ENCODE measurements at places on chromosomes 4 and X.

DNA sequence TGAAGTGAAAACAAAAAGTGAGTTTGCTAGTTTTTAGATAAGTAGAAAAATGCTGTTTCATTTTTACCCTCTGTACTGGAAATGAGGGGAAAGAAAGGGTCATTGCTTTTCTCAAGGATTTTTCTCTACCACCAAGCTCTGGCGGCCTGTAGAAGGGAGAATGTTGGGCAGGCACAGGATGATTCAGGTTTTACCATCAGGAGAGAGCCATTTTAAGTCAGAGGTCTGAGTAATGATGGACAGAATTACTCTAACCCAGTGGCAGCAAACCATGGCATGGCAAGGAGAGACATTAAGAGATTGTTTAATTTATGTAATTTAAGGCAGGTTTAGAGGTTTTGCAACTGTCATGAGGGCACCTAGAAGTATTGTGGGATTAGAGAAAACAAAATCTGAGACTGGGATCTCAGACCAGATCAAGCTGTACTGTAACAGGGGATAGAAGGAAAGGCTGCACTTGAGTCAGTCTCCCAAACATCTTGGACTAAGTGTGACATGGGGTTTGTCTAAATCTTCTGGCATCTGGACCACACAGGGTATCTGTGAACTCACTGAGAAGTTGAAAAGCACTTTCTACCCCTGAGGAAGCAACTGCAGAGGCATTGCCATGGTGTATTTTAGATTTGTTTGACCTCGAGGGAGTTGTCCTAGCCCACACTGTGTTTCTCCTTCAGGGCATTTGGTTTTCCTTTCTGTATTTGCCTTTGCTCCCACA is 81.6 kb downstream of the BANK1 start:
- DNase-seq, result no peak

DNA sequence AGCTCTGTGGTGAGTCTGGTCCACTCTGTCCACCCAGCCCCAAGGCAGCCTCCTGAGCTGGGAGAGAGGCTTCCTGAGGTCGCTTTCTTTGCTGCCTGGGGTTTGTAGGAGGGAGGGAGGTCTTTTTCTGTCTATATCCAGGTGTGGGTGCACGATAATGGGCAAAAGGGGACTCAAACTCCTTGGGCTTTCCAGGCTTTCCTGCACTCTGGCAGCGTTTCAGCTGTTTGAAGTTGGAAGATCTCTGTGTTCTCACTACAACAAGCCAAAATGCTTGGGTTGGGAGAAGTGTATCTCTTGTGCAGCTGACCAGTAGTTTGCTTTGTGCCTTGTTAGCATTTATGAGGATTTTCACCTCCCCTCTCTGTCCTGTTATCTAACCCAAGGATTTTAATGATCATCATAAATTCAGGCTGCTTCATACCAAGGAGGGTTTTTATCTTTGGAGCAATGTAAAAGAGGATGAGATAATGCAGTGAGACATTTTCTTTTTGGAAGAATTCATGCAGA is 126.3 kb downstream of the REPS2 start:
- no peak for DNase-seq

DNA sequence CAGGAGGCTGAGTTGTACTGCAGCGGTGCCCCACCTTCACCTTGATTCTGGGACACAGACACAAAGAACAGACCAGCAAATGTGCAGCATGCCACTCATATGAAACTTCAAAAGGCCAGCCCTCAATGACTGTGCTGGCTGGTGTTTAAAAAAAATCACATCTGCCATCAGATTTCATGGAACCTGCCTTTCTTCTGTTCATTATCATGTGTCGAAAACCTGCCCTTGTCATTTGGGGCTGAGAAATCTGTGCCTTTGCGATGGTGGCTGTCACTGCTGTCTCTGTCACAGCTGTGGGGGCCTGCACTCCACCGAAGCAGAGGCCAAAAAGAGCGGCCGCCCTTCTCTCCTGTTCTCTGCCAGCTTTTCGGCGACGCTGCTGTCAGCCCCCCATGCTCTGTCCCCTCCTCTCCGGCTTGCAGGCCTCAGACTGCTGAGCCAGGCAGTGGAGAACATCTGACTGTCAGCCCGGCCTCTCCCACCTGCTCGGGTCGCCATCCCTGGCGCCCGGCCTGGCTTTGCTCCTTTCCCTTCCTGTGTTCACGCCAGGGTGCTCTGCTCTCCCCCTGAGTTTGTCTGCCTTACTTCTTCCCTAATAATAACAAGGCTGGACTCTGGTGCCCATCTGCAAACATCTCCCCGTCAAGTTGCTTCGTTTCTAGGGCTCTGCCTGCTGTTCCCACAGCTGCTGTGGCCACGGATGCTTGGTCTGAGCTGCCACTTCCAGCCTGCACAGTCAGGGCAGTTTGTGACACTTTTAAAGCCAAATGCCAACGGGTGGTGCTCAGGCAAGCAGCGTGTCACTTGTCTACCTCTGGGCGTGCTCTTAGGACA is 355.2 kb downstream of the UNC5C start:
- no peak for DNase-seq

DNA sequence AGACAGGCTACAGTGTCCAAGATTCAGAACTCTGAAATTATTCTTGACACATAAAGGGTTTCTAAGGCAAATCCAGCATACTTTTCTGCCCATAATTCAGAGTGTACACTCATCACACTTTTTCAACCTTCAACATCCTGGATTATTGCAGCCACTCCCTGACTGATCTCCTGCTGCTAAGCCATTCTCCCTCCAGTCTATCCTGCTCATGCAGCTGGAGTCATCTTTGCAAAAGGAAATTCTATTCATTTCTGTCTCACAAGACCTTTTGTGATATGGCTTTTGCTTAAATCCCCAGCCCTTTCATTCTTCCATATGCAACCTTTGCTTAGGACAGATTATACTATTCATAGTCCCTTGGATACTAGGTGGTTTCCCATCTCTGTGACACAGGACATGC is 236.1 kb upstream of the LDB2 start:
- DNase-seq, result no peak

GRCh38 chrX:103779141-103779789 is 2.6 kb downstream of the PLP1 start:
- peak; percentile 68 for DNase-seq

GRCh38 chr4:118585015-118585414 is 100.2 kb upstream of the METTL14 start:
- no peak for DNase-seq

GRCh38 chr4:6042293-6043063 is 24.2 kb upstream of the C4orf50 start:
- DNase-seq, result no peak

DNA sequence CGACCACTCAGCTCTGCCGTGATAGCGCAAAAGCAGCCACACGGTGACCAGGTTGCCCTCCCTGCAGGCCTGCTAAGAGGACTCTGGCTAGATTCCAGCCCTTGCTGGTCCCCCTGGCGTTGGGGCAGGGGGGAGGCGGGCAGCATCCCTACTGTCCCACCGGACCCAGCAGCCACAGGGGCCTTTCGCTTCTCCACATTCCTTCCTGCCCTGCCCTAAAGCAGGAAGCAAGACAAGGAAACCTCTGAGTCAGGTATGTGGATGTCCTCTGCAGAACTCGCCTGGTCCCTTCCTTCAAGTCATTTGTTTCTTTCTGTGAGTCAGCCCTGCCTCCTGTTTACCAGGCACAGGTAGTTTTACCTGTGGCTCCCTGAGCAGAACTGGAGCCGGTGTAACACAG is 60.2 kb upstream of the CLDN34 start:
- DNase-seq, result no peak

DNA sequence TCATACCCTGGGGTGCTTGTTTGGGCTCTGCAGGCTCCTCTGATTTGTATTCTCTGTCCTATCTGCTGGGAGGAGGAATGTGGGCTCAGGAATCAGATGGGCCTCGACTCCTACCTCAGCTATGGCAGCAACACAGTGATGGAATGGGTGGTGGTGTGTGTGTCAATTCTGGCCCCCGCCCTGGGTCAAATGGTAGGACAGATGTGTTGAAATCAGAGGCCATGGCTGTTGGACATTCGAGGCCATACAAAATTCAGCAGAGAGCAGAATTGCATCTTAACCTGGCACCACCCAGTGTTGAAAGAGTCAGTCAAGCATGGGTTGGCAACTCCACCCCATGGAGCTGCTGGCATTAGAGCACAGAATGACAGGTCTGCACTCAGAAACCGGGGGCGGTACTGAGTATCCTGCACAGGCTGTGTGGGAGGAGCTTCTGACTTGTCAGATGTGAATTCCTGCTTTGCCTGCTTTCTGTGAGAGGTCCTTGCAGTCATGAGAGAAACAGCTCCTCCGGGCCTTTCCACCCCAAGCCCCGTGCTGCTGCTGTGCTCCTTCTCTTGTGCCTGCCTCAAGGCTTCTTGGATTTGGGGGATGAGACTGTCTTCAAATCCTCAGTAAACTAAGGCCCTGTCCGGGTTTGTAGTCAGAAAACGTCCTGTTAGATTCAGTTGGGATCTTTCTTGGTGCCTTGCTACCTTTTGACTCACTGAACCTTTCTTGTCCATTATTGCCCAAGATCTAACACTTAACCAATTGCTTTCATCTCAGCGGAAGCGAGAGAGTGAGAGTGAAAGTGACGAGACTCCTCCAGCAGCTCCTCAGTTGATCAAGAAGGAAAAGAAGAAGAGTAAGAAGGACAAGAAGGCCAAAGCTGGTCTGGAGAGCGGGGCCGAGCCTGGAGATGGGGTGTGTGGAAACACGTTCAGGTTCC is 13.0 kb downstream of the DKC1 start:
- no peak for DNase-seq

GRCh38 chr4:92451782-92452181 is 148.0 kb downstream of the GRID2 start:
- no peak for DNase-seq

DNA sequence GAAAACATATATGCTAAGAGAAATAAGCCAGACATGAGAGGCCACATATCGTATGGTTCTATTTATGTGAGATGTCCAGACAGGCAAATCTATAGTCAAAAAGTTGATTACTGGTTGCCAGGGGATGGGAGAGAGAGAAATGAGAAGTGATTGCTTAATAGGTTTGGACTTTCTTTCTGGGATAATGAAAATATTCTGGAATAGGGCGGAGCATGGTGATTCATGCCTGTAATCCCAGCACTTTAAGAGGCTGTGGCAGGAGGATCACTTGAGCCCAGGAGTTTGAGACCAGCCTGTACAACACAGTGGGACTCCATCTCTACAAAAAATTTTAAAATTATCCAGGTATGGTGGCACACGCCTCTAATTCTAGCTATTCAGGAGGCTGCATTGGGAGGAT is 22.4 kb downstream of the RBM47 start:
- DNase-seq, result no peak

- DNase-seq, result peak; percentile 30
Measured at GRCh38 chr4:13705521-13706041, 78.1 kb upstream of the BOD1L1 start.

- DNase-seq, result no peak
Measured at GRCh38 chr4:69781458-69782418, 21.3 kb upstream of the SULT1B1 start.

GRCh38 chr4:30461218-30461617 is 259.0 kb upstream of the PCDH7 start:
- DNase-seq, result no peak

DNA sequence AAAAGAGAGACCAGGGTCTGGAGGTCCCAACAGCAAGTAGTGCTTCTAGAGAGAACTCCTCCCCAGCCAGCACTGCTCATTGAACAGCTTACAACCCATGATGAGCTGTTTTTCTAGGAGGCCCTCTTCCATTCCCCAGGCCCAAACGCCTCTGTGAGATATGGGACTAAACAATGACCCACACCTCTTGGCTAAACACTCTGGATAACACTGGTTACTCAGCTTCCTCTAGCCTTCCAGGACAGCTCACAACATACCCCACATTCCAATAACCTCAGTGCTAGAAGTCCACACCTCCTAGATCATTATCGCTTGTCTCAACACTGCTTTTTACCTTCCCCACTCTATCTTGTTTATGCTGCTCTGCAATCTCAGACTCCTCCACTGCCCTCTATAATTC is 35.4 kb upstream of the PGRMC2 start:
- DNase-seq, result no peak

DNA sequence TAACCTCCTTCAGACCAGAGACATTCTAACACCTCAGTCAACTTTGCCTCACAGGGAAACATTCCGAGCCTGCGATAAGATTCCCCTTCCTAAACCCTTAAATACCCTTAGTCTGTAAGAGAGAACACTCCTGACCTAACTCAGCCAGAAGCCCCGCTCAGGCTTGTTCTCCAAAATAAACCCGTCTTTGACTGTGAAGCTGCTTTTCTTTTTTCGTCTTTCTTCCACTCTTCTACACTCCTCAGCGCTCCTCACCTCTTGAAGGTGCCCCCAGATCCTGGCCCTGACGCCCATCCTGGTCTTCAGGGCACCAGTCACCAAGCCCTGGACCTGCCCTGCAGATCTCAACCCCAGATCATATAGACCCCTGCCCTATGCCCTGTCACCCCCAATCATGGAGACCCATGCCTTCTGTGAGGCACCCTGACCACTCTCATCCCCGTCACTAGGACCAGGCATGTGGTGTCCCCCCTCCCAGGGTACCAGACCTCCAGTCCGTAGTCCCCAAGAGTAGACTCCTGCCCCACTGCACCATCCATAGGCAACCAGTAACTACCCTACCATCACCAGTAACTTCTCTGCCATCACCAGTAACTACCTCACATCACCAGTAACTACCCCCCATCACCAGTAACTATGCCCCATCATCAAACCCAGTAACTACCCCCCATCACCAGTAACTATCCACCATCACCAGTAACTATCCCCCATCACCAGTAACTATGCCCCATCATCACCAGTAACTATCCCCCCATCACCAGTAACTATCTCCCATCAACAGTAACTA is 3.5 kb downstream of the ASMTL start:
- no peak for DNase-seq

- no peak for DNase-seq
Measured at GRCh38 chr4:16574981-16575380, 323.5 kb downstream of the LDB2 start.

DNA sequence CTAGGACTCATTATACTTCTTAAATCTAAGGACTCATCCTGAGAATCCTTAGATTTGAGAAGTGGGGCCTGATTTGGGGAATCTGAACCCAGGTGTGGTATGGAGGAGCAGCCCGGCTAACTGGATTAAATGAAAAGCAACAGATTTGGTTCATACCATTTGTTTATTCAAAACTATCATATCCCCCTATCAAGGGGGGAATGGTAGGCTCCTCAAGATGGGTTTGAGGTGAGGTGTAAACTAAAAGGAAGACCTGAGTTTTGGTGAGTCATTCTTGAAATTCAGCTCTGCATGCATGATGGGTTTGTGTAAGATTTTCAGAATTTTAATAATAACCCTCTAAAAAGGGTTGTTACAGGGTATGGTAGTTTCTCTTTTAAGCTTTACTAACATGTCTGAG is 53.4 kb downstream of the CASP6 start:
- no peak for DNase-seq

- DNase-seq, result peak; percentile 4
Measured at GRCh38 chr4:61532336-61533000, 332.3 kb downstream of the ADGRL3 start.

DNA sequence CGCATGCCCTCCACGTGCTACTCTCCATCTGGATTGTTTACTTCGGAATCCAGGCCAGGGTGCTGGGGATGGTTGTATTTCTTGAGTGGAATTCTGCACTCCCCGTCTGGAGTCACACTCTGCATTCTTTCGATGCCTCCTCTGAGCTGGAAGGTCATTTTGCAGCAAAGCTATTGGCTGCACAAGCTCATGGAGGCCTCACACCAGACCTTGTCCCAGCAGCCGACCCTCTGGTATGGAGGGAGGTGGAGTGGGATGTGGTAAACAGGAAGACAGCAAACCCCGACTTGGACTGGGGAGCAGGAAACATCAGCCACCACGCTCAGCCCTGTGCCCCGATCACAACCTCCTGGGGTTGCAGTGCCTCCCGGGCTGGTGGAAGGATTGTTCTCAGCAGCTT is 225.3 kb upstream of the LNX1 start:
- DNase-seq, result no peak
